ENCODE measurements at places on chromosomes 11 and 22. TPM values are rescaled to one million over a fixed set of nuclear protein-coding genes. Genes with fewer than 3 reads are reported as not detected.

CEP126 gene
- total RNA-seq: 0.37 TPM

DNA sequence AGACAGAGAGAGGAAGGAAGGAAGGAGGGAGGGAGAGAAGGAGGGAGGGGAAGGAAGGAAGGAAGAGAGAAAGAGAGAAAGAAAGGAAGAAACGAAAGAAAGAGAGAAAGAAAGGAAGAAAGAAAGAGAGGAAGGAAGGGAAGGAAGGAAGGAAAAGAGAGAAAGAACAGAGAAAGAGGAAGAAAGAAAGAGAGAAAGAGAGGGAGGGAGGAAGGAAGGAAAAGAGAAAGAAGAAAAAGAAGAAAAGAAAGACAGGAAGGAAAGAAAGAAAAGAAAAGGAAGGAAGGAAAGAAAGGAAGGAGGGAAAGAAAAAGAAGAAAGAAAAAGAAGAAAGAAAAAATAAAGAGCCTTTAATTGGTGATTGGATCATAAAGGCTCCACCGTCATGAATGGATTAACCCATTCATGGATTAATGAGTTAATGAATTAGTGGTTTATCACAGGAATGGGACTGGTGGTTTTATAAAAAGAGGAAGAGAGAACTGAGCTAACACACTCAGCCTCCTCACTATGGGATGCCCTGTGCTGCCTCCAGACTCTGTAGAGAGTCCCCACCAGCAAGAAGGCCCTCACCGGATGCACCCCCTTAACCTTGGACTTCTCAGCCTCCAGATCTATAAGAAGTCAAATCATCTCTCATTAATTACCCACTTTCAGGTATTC is 9.0 kb upstream of the PLAAT2 start:
- H3K27me3 ChIP-seq: peaks cover 2% of the 10 kb centered on the region
- peaks cover 32% of the 10 kb centered on the region for H3K4me1 ChIP-seq
- peaks cover 15% of the 10 kb centered on the region for H3K36me3 ChIP-seq
- no peak for DNase-seq

DNA sequence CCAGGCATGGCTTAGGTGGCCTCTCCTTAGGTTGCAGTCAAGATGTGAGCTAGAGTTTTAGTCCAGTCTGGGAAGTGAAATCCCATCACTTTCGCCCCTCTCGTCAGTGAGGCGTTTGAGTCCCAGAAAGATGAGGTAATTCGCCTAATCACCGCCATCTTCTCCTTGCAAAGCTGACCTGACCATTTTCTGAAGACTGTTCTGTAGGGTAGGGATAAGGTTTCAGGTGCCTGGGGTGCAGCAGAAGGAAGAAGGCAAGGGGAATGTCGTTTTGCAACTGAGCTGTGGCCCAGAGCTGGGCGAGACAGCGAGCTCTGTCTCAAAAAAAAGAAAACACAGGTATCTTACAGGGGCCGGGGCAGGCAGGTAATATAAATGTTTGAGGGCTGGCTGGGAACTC is 61.7 kb upstream of the CECR2 start:
- no peak overlapping the region for H3K4me3 ChIP-seq
- no peaks in the 10 kb centered on the region for H3K27me3 ChIP-seq
- DNase-seq: no peak
- H3K4me1 ChIP-seq: peaks cover 18% of the 10 kb centered on the region
- H3K27ac ChIP-seq: no peak overlapping the region
- no peaks in the 10 kb centered on the region for H3K36me3 ChIP-seq

GRCh38 chr11:36588099-36588498 is 6.2 kb upstream of the IFTAP start:
- H3K27me3 ChIP-seq: peaks cover 16% of the 10 kb centered on the region
- no peak for DNase-seq
- H3K36me3 ChIP-seq: no peaks in the 10 kb centered on the region
- no peaks in the 10 kb centered on the region for H3K4me1 ChIP-seq
- H3K4me3 ChIP-seq: no peak overlapping the region

DNA sequence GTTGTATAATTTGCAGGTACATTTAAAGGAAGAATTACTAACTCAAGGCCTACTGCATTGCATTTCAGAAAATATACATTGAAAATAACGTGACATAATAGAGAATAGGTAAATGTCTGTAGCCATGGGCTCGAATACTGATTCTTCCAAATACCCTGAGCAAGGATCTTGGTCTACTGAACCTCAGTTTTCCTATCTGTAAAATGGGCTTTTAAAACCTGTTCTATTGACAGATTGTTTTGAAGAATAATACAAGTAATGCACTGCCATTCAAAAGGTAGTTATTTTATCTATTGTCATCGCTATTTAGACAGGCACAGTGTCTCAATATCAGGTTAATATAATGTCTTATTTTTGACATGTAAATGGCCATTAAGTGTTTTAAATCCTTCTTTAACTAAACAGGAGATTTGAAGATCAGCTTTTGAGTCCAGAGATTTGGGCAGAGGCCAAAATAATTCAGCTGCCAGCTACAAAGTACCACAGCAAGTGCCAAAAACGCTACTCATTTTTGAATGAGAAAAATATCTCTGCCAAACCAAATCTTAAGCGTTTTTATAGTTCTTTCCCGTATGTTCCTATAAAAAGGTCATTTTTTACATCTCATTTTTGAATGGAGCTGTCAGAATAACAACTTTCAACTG is 56.7 kb downstream of the CTSC start:
- no peaks in the 10 kb centered on the region for H3K4me1 ChIP-seq
- DNase-seq: no peak
- no peak overlapping the region for H3K4me3 ChIP-seq
- H3K27me3 ChIP-seq: no peaks in the 10 kb centered on the region
- H3K27ac ChIP-seq: no peak overlapping the region

DNA sequence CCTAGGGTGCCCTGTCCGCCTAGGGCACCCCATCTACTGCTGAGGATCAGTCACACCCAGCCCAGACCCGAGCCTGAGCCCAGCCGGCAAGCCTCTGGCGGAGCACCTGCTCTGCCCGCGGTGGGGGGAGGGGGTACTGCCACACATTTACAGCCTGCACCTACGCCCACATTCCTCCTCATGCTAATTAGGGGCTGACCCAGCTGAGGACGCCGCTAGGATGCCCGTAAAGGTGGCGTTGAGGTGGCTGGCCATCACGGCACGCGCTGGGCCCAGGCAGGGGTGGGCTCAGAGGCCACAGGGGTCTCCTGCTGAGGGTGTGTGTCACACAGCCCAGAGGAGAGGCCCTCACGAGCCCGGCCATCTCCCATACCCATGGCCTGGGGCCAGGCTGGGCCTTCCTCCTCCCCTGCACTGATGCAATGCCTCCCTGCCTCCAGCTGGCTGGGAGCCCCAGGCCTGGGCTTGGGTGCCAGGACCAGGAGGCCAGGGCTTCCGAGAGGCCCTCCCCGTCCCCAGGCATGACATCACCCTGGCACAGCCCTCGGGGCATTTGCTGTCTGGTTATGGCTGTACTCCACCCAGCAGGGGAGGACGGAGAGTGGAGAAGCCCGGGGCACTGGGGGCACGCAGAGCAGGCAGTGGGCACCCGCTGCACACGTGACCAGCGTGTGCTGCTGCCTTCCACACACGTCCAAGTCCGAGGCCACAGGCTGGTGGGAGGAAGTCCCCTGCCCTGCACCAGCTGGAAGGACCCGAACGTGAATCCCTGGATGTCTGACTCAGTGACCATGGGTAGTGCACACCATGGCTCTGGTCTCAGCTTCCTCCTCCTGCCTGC is 12.7 kb downstream of the DUSP8 start:
- H3K36me3 ChIP-seq: no peaks in the 10 kb centered on the region
- H3K27ac ChIP-seq: no peak overlapping the region
- no peak overlapping the region for H3K4me3 ChIP-seq
- H3K27me3 ChIP-seq: no peaks in the 10 kb centered on the region
- no peaks in the 10 kb centered on the region for H3K4me1 ChIP-seq
